GM04504 (cell line): ENCODE measurements at places on chromosomes 2 and 18.

- DNase-seq = no peak
Observed at GRCh38 chr2:59461127-59461526, 1092.3 kb downstream of the BCL11A start.

DNA sequence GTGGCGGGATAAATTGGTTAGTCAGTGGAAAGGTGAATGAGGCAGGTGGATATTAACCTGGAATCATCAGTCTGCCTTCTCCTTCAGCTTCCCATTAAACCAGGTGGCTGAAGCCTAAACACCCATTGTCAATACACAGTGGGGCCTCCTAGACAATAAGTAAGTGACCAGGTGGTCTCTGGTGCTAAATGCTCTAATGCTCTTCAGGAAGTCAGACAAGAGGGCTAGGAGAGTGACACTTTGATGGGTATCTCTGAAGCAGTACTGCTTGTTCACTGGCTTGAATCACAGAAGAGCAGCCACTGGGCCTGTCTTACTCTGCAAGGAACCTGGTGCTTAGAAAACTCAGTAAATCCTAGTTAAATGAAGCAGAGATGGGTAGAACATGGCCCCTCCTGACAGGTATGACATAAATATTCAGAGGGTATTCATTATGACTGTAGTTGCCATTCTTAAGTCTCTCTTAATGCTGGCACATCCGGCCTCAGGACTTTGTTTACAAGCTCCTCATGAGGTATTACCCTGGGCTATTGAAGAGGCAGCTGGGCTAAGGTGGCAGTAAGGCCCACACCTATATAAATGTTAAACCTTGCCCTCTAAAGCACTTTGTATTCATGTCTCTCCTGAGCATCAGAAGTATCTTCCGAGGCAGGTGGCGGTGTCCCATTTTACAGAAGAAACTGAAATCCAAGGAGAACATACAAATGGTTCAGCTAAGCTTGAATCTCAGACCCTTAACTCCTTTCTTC, 104.9 kb downstream of the NCK2 start:
- DNase-seq = no peak

DNA sequence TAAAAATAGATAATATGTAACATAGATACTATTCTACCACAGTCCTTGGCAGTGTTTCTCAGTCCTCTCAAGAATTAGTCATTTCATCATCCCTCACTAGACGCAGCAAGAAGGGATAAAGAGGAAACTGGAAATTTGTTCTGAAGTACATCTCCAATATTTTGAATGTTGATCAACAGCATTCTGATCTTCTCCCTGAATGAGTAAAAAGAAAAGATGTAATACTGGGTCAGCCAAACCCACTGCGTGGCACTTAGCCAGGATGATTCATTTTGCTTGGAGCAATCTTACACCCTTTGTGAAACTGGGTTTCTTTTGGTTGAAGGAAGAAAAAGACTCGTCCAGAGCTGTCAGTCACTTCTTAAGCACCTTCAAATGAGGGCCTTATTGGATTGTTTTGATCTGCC, 54.1 kb downstream of the TAF1B start:
- DNase-seq = peak; percentile 86

GRCh38 chr2:48357351-48357750, 172.6 kb upstream of the STON1 start:
- DNase-seq = no peak

DNA sequence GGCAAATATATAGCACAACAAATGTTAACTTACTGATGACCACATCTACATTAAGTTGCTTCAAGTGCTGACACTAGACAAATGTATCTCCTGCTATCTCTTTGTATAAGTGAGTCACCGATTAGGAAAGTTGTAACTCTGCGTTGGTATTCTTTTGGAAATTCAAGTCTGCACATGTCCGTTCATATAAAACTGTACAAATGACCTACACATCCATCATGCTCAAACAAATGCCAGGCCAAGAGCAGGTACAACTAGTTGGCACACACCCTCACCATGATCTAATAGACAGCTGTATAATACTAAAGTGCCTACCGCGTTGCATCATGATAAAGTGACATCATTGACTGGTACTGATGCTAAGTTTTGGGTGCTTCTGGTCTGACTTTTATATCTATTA, 141.1 kb downstream of the RBMS1 start:
- no peak for DNase-seq

DNA sequence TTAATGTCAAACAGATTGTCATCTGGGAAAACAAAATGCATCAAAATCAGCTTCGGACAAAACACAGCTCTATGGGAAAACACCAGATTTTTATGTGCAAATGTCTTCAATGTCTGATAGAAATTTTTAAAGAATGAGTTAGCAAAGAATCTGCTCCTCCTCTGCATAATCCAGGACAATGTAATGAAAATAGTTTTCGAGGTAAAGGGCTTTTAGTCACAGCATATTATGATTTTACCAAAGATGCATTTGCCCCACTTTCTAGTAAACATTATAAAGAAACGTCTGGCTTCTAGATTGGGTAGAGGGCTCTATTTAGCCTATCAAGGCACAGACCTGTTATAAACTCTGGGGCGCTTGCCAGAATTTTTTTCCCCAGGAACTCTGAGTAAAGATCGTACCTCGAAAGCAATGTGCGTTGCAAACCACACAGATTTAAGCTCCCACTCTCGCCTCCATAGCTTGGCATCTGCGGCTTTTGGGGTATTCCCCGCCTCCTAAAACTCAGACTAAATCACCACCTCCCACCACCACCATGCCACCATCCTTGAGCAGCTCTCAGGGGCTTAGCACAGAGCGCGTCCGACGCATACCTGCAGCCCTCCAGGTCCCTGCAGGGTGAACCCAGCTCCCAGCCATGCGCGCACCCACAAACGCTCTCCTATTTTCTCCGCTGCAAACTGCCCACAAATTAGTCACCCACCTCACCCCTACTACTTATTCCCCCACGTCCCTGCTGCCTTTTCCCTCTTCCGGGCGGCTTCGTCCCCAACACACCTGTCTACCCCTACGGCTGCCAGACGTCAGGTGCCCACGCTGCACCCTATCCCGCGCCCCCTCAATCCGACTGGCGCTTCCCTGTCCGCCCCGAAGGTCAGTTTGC, 829 bp downstream of the ACVR1C start:
- DNase-seq = no peak

GRCh38 chr18:10010611-10011015, 96.8 kb downstream of the VAPA start:
- peak; percentile 97 for DNase-seq

DNA sequence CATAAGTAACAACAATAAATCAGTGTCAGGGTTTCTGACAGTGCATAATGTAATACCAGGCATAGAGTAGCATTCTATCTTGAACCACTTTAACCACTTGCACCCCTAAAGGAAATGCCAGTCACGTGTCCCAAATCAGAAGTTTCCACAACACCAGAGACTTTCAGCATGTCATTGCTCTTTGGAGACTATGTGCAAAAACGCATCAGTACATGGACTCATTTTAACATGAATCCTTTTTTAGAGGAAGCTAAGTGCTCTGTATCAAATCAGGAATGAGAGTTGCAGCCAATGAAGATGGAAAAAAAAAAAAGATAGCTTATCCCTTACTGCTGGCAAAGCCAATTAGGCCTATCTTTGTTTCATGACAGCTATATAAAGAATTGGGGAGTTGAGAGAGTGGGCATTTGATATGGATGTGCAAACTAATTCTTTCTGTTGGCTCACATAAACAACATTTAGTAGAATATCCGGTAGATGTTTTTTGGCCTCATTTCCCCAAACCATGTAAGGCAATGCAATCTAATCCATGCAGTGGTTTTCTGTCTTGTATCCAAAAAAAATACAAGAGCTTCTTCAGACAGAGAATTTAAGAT, 353.1 kb downstream of the IRS1 start:
- no peak for DNase-seq

GRCh38 chr2:102144128-102144527, 1.6 kb downstream of the IL1R1 start:
- no peak for DNase-seq

- no peak for DNase-seq
Observed at GRCh38 chr2:8036366-8036765, 645.5 kb upstream of the ID2 start.

GRCh38 chr2:159095813-159096212, 127.4 kb downstream of the TANC1 start:
- no peak for DNase-seq

- no peak for DNase-seq
Observed at GRCh38 chr2:49686291-49686690, 532.0 kb upstream of the FSHR start.

GRCh38 chr18:23499291-23499781, 4.0 kb upstream of the RMC1 start:
- DNase-seq = no peak

- DNase-seq = no peak
Observed at GRCh38 chr2:220521551-220521950, 894.1 kb downstream of the SLC4A3 start.

GRCh38 chr2:68088940-68089339, 26.1 kb upstream of the C1D start:
- DNase-seq = no peak

- no peak for DNase-seq
Observed at GRCh38 chr2:48529676-48530032, 300 bp upstream of the STON1 start.

GRCh38 chr2:173656086-173656485, 301.4 kb downstream of the CDCA7 start:
- DNase-seq = no peak

DNA sequence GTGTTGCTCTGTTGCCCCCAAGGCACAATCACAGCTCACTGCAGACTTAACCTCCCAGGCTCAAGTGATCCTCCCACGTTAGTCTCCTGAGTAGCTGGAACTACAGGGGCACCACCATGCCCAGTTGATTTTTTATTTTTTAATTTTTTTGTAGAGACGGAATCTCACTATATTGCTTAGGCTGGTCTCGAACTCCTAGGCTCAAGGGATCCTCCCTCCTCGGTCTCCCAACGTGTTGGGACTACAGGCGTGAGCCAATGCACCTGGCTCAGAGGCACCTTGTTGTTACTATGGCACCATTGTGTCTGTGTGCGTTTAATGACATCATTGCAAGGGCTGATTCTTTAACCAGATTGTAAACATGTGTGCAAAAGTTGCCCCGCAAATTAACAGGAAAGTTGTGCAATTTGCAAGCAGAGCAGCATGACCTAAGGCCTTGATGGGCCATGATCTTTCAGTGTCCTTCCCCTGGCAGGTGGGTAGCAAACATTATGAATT, 22.6 kb downstream of the TCF23 start:
- DNase-seq = no peak

- no peak for DNase-seq
Observed at GRCh38 chr18:3611313-3612090, 161.5 kb downstream of the TGIF1 start.

DNA sequence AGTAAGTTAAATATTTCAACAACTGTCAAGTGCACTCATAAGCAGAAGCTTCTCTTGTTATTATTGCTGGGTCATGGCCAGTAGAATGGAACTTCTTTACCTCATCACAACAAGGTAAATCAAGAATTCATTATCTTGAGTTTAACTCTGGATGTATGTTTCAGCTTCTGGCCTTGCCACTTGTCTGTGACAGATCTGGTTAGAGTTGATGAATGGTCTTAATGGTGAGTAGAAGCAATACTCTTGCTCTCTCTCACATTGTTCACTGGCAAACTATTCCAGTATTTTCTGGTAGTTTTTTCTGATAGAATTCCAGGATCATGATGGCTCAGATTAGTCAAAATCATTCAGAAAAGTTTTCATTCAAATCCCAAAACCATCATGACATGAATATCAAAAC, 51.3 kb upstream of the NR4A2 start:
- DNase-seq = no peak

GRCh38 chr18:647304-647703, 10.1 kb upstream of the TYMS start:
- DNase-seq = no peak

GRCh38 chr2:45640576-45640975, 10.9 kb upstream of the PRKCE start:
- DNase-seq = no peak

- DNase-seq = no peak
Observed at GRCh38 chr2:98478088-98478551, 33.5 kb downstream of the INPP4A start.

- peak; percentile 20 for DNase-seq
Observed at GRCh38 chr2:208373460-208374089, 33.0 kb upstream of the PTH2R start.

DNA sequence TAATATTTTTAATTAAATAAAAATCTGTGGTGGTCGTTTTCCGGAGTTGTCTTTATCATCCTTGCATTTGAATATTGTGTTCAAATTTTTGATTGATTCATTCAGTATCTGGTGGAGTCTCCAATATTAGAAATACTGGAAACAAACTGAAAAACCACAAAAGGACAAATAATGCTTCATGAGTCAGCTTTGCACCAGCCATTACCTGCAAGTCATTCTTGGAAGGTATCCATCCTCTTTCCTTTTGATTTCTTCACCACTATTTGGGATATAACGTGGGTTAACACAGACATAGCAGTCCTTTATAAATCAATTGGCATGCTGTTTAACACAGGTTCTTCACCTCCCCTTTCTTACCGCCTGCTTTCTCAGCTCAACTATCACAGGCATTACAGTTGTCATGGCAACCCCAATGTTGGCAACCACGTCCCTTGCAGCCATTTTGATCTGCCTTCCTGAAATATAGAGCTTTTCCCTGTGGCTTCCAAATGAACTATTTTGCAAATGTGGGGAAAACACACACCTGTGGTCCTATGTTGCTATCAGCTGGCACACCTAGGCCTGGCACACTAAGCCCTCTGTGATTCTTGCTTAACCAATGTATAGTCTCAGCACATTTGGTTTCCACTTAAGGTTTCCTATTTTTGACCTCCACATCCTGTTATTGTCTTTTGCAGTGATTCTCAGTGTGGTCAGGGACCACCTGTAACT, 6.5 kb downstream of the CTLA4 start:
- no peak for DNase-seq

- peak; percentile 89 for DNase-seq
Observed at GRCh38 chr2:174334781-174335251, at the start of gene SP9. SP9 (plus strand) TSS chr2:174334954; CDS start chr2:174335093, 139 bp downstream.

GRCh38 chr2:148096012-148096411, 75.1 kb downstream of the MBD5 start:
- no peak for DNase-seq

DNA sequence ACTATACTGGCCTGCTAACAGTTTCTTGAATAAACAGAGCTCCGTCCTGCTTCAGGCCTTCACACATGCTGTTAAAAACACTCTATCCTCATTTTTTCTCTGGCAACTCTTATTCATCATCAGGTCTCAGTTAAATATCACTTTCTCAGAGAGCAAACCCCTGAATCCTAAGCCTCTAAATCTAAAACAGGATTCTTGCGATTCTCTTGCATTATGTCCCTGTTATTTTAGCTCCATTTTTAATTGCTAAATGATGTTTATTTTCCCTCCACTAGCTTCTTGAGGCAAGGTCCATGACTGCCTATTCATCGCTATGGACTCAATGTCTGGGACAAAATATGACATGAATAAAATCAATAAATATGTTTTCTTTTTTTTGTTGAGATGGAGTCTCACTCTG, 190.7 kb upstream of the SMAD7 start:
- DNase-seq = no peak

DNA sequence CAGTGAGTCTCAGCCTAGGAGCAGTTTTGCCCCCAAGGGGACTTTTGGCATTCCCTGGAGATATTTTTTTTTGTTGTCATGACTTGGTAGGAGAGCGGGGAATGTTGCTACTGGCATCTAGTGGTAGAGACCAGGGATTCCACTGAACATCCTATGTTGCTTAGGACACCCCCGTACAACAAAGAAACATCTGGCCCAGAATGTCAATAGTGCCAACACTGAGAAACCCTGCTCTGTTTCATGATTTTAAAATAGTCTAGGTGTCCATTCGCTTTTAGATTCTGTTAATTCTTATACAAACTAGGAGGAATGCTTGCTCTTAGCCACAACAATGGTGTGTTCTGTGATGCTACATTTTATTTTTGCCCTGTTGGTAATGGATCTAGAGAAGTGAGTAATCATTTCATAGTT, 225.8 kb upstream of the SIX3 start:
- peak; percentile 32 for DNase-seq
